Smooth muscle cell of the pulmonary artery (primary cell): ENCODE measurements at places on chromosomes 5 and 9. TPM values are rescaled to one million over a fixed set of nuclear protein-coding genes. Genes with fewer than 3 reads are reported as not detected.

The TAF11L10 gene
- not detected in 2 replicates for total RNA-seq

The PCDHB14 gene
- total RNA-seq: 1.6 and 2.1 TPM in 2 replicates

The RGS7BP gene
- total RNA-seq: 6.1 and 6.2 TPM in 2 replicates

The SERF1A gene
- total RNA-seq: 1.1 and 1.6 TPM in 2 replicates

The ADAMTS6 gene
- 85.0 and 90.7 TPM in 2 replicates for total RNA-seq
